ENCODE measurements at places on chromosomes 11 and 22.

GRCh38 chr11:62612366-62613290, at the start of the genes EML3 and ROM1:
EML3 (minus strand) TSS chr11:62612775; CDS start chr11:62612457, 318 bp downstream.
ROM1 (plus strand) TSS chr11:62613257; CDS start chr11:62613282, 25 bp downstream.
- peak; percentile 64 for DNase-seq

DNA sequence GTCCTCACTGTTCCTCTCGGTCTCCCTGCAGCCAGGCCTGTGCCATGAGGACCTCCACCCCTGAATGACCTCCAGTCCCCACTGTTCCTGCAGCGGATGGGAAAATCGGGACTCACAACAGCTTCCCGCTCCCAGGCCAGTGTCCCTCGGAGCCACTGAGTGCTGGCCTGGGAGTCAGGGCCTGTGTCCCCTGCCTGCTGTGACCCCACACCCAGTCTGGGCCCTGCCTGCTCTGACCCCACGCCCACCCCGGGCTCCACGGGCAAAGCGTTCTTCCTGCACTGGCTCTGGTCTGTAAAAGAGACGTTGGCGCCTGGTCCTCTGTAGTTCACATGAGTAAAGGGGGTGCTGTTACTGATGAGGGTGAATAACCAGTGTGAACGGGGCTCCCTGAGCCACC, 73.0 kb upstream of the SHISAL1 start:
- DNase-seq, result no peak

DNA sequence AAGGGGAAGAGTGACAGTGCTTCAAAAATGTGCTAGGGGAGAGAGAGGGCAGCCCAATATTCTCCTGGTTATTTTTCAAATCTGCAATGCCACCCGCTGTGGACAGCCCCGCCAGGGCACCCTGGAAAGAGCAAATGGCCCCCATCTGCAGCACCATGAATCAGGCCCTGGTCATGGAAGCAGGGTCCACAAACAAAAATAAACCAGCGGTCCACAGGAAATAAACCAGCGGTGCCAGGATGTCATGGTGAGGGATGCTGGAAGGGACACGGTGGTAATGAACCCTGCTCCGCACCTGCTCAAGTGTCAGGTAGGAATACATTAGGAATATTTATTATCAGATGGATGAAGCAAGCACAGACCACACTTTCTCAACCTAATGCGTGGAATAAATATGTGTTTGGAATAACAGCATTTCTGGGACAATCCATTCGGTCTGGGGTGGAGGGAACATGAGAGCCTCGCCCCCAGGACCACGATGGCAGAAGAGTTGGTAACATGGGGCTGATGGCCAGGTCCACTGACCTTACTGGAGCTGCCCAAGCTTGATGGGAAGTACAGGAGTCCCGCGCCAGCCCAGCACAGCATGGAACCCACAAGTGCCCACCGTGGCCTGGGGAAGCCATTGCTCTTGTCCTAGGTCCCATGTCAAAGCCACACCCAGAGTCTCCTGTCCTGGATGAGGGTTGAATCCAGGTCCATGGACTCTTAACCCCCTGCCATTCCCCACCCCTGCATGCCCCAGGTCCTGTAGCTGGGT, 181.7 kb downstream of the BRD1 start:
- no peak for DNase-seq

- DNase-seq, result no peak
Observed at GRCh38 chr11:117839380-117839881, 14.9 kb upstream of the FXYD2 start.

GRCh38 chr22:35894464-35894878, 134.2 kb downstream of the RBFOX2 start:
- DNase-seq, result no peak

DNA sequence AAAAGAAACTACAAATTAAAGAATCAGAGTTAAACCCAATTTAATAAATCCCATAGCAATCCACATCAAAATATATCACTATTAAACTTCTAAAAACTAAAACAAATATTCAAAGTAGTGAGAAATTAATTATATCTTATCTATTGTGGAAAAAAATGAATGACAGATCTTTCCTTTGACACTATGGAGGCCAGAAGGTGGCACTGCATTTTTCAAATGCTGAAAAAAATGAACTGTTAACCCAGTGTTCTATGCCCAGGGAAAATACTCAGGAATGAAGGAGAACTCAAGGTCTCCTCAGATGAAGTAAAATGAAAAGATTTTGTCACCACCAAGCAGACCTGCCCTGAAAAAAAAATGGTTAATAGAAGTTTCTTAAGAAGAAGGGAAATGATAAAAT, 27.7 kb downstream of the TYR start:
- DNase-seq, result no peak

GRCh38 chr11:76789443-76789719, 6.2 kb downstream of the TSKU start:
- DNase-seq, result no peak

- DNase-seq, result no peak
Observed at GRCh38 chr11:279040-279965, 1.1 kb downstream of the NLRP6 start.

DNA sequence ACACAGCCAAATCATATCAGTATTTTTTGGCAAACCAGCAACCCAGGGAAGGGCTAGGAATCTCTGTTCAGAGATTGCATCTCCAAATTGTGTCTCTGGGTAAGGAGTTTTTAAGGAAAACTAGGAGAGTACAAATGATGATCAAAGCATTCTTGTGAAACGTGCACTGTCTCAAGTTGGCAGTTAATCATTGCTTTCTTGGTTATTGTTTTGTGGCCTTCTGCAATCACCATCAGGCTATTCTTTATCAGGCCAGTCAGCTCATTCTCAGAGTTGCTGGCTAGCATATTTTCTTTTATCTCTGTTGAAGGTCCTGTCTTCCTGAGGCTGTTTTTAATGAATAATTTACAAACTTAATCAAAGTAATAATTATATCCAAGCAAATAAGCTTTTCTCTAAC, 129.1 kb upstream of the CCDC179 start:
- DNase-seq, result no peak

DNA sequence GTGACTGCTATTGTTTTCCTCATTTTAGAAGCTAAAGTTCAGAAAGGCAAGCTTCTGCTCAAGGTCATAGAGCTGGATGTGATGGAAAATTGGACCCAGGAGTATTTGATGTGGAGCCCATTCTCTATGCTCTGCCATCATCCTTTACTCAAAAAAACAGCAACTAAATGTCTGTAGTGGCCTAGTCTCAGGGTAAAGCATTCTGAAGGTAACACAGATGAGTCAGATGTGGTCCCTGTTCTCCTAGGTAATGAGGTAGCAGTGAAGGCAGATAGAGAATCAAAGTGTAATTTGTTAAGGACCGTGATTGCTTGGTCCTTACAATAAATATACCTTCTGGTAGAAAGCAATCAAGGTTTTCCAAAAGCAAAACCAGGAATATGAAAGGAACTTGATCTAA, 84.4 kb upstream of the SPON1 start:
- DNase-seq, result no peak

GRCh38 chr11:25068451-25068850, 571.6 kb downstream of the LUZP2 start:
- no peak for DNase-seq

GRCh38 chr11:47980907-47981621, 705 bp downstream of the PTPRJ start:
- DNase-seq, result no peak

- DNase-seq, result no peak
Observed at GRCh38 chr11:130449996-130450769, 1.7 kb downstream of the ADAMTS15 start.

GRCh38 chr11:119380827-119381180, 686 bp downstream of the USP2 start:
- no peak for DNase-seq

- no peak for DNase-seq
Observed at GRCh38 chr22:50310031-50310722, 2.7 kb upstream of the PLXNB2 start.

DNA sequence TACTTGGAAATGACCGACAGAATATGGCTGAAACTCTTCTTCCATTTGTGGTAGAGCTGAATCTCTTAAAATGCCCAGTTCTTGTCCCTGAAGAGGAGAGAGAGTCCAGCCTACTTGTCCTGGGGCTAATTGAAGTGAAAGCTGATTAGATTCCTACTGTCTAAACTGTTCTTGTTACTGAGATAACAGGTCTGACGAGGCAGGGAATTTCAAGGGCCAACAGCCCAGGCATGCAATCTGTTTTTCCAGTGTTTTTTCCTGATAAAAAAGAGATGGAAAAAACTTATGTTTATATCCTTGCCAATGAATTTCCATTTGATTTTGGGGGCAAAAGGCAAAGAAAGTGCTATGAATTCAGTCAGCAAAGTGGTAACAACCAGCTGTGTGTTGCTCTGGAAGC, 195.5 kb downstream of the ETS1 start:
- DNase-seq, result no peak

DNA sequence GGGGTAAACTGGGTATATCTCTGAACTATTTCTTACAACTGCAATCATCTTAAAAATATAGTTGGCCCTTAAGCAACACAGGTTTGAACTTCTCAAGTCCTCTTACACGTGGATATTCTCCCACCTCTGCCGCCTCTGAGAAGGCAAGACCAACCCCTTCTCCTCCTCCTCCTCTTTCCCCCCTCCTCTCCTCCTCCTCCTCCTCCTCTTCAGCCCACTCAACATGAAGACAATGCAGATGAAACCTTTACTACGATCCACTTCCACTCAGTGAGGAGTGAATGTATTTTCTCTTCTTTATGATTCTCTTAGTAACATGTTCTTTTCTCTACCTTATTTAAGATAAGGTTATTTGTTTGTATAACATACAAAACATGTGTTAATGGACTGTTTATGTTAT, 20.0 kb downstream of the SHANK2 start:
- DNase-seq, result no peak

- no peak for DNase-seq
Observed at GRCh38 chr22:29408940-29409339, 20.6 kb upstream of the AP1B1 start.

- no peak for DNase-seq
Observed at GRCh38 chr11:120310870-120311269, 14.2 kb upstream of the TLCD5 start.

- no peak for DNase-seq
Observed at GRCh38 chr11:111734954-111735261, 31.3 kb downstream of the PPP2R1B start.

- no peak for DNase-seq
Observed at GRCh38 chr11:30333405-30333804, 10.5 kb downstream of the ARL14EP start.

GRCh38 chr22:35892192-35892591, 136.4 kb downstream of the RBFOX2 start:
- no peak for DNase-seq

GRCh38 chr22:29369460-29369859, 18.9 kb downstream of the AP1B1 start:
- DNase-seq, result no peak

GRCh38 chr11:93952082-93952780, 68.9 kb upstream of the HEPHL1 start:
- DNase-seq, result no peak

DNA sequence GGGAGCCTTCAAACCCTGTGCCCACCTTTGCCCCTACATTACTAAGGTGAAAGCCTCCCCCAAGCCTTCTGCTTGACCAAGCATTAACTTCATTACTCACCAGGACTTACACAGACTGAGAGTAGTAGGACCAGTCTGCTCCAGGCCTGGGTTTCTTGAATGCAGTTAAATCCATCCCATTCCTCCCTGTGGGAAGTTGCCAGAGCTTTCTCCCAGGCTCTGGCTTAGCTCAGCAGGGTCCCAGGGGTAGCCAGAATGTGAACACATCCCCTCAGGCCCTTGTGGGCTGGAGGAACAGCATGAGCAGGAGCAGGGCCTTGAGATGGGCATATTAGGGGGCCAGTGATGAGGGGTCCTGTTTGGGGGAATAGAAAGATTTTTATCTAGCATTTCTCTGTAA, 59.9 kb downstream of the RRM1 start:
- no peak for DNase-seq

DNA sequence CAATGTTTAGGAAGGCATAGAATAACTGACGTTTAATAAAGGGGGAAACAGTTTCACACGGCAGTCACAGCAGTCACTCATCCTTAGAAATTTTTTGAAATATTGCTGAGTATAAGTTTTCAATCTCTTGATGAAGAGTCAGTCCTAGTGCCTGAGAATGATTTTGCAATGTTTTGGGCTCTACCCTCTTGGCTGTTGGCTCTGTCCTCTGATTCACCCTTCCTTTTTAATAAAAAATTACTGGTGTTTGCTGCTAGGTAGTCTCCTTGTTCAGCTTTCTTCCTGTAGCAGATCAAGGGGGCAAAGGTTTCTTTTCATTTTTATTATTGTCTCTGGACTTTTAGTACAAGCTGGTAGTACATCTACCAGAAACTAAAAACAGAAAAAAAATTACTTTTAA, 194.3 kb upstream of the ANO3 start:
- DNase-seq, result no peak

DNA sequence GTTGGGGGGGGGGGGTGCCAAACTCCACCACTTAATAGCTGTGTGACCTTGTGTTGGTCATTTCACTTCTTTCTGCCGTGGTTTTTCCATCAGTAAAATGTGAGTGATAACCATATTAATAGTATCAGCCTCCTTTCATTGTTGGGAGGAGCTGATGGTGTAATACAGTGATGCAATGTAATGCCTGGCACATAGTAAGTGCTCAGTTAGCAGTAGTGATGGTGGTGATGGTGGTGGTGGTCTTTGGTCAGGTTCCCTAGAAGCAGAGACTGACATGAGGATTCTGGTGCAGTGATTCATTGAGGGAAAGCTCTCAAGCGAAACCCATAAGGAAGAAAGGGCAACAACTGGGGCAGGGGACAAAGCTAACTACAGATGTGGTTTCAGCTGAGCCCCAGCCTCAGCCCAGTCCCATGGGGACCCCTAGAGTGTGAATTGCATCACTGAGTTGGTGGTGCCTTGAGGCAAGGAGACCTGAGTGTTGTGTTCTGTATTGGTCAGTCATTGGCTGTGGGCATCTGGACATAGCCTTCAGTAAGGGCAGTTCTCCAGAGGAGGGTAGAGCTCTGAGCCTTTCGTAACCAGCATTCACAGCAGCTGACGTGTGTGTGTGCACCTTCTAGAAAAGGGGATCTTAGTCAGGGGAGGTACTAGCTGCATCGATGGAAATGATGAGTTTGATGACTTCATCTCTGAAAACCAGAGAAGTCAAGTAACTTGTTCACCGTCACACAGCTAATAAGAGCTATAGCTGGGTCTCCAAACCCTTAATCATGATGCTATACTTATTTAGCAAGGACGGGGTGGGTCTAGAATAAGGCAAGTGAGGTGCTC, 93.6 kb upstream of the CRYBB3 start:
- DNase-seq, result no peak

Measured in HS-27A (cell line).